ENCODE measurements at places on chromosomes 4 and X.

- peak; percentile 70 for DNase-seq
These were observed 82.3 kb downstream of the PRSS12 start for GRCh38 chr4:118270492-118270891.

DNA sequence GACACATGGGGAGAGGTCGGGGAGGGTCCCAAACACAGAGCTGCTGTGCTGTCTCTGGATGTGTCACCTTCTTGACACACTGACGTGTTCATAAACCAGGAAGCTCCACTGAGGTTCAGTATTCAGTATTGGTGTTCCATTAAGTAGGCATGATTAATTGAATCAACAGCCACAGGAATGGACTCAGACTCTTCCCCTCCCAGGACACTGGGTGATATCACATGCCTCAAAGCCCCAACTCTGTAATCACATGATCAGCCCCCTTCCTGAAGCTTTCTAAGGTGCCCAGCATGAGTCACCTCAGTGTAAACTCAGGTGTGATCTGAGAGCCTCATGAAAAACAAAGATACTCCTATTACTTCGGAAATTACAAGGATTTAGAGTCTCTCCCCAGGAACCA, 21.1 kb upstream of the HNRNPD start:
- DNase-seq, result no peak

DNA sequence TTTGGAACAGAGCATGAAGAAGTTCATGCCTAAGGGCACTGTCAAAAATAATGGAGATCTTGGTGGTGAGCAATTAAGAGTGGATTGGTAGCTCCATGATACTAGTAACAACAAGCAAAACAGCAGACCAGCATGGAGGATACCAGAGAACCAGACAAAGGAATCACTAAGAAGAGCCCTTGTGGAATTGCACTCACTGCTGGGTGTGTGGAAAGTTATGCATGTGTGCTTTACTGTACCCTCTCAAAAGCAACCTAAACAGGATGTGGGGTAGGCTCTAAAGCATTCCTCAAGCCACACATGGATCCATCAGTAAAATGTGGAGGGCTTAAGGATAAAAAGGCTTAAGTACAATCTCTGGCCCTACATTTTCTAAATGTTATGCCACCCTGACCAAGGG, 69.5 kb downstream of the AR start:
- DNase-seq, result no peak

DNA sequence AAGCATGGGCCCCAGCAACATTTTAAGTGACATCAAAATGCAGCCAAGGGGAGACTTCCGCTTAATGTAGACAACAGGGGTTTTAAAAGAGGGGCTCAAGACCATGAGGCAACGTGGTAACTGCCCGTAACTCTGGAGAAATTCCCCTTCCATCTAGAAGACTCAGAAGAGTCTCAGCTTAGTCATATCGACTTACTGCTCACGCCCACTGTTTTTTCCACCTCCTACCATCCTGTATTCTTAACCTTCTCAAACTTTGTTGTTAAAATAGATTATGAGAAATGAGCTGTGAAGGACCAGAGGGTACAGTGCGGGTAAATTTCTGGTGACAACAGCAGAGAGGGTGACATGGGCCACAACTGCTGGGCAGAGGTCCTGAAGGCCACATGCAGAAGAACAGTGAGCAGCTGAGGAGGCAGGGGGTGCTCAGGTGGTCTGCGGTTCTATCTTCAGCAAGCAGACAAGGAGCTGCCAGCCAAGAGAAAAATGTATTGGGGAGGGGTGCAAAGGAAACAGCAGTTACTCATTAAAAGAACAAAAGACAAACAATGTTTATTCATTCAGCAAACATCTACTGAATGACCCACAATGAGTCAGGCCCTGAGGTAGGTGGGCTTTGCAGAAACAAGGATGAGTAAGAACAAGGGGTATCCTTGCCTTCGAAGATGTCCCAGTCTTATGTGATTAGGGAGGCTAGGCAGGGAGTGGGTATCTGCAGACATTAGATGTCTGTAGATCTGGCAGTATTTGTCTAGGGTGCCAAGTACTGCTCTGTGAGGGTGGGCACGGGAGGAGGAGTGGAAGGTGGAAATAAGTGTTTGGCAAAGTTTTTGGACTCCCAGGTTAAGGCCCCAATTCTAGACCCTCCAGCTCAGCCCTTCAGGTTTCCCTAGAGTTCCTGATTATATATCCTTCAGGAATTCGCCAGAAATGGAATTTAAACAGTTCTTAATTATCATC, 175.3 kb downstream of the TSPAN5 start:
- DNase-seq, result no peak

DNA sequence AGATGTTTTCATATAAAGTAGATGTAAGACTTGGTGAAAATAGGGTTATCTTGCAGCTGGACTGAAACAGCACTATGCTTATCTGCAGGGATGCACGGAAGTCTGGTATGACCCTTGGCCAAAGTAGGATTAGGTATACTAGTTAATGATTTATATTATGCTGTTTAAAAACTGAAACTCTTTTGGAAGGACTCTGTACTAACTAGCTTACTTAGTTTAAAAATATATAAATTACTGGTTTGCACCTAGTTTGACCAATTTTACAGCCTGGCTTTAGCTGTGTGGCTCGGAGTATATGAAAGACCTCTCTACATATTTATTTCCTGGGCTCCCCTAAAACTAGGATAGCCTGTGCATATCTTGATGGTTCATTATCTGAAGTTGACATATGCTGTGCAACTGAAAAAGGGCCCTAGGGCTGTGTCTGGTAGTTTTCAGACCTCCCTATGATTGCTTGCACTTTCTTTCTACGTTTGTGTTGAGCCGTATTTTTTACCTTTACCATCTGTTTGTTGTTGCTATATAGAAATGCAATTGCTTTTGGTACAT, 89.2 kb downstream of the TMEM144 start:
- no peak for DNase-seq

GRCh38 chr4:124105212-124105611, 607.3 kb downstream of the ANKRD50 start:
- DNase-seq, result no peak

- no peak for DNase-seq
These were observed 19.7 kb upstream of the FHIP1A start for GRCh38 chr4:151389311-151389710.

DNA sequence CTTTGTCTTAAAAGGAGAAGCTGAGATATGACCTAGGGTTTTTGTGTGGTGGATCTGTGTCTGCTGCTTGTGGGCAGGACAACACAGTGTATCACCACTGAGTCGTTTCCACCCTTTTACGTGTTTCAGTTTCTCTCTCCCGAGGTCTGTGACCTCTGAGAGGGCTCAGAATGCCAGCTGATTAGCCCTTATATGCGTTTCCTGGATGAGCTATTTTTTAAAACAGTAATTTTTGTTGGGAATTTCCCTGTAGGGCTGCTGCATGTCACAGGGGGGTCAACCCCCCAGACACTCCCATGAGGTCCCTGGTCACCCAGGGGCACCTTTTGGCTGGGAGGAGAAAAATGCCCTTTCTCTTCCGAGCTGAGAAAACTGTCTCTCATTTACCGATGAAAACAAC, 170.4 kb upstream of the CASK start:
- no peak for DNase-seq

DNA sequence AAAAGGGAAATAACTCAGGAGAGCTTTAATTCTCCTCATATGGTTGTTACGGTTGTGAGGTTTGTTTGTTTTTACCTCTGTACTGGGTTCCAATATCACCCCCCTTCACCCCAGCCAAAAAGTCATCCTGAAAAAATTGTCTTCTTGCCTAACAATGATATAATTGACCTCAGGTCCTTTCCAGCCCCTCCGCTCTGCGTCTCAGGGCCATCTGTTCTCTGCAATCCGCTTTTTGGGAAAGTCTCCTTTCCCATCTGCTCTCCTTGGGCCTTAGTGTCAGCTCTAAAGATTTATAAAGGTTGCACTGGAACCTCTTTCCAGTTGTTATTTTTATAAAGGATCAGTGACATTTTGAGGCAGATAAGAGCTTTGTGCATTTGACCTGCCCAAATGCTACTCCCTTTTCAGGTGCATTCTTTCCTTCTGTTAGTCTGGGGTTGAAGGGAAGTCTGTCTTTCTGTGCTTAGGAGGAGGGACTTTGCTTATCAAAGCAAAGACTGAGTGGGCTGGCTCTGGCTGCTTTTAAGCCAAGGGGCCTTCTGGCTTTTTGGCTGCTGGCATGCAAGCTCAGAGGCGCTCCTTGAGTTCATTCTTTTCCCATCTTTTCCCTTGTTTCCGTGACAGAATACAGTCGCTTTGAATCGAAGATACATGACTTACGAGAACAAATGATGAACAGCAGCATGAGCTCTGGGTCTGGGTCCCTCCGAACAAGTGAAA, 34.1 kb downstream of the DLG3 start:
- DNase-seq, result no peak

GRCh38 chr4:14023896-14024295, 396.4 kb upstream of the BOD1L1 start:
- no peak for DNase-seq
